Right forelimb (tissue), 1 donor: ENCODE measurements at places on chromosomes 13 and 19.

GRCh38 chr13:109000207-109000606, 370.8 kb downstream of the MYO16 start:
- DNase-seq: no peak

- no peak for DNase-seq
Observed at GRCh38 chr13:103812558-103812957, 746.3 kb upstream of the SLC10A2 start.

- no peak for DNase-seq
Observed at GRCh38 chr19:33910922-33911321, 114.3 kb downstream of the KCTD15 start.

- DNase-seq: no peak
Observed at GRCh38 chr19:44803442-44804428, 5.2 kb upstream of the BCAM start.

- no peak for DNase-seq
Observed at GRCh38 chr13:78779608-78780007, 120.7 kb upstream of the OBI1 start.

DNA sequence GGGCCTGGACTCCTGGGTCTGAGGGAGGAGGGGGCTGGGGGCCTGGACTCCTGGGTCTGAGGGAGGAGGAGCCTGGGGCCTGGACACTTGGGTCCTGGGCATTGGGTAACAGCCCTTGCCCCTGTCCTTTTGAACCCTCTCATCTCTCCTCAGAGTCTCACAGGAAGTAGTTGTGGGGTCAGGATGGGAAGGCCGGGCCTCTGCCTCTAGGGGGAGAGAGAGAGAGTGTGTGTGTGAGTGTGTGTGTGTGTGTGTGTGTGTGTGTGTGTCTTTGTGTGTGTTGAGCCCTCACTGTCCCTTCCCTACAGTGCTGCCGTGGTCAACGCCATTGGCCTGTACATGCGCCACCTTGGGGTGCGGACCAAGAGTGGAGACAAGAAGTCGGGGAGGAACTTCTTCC, 10.9 kb downstream of the ARHGEF1 start:
- DNase-seq: no peak

DNA sequence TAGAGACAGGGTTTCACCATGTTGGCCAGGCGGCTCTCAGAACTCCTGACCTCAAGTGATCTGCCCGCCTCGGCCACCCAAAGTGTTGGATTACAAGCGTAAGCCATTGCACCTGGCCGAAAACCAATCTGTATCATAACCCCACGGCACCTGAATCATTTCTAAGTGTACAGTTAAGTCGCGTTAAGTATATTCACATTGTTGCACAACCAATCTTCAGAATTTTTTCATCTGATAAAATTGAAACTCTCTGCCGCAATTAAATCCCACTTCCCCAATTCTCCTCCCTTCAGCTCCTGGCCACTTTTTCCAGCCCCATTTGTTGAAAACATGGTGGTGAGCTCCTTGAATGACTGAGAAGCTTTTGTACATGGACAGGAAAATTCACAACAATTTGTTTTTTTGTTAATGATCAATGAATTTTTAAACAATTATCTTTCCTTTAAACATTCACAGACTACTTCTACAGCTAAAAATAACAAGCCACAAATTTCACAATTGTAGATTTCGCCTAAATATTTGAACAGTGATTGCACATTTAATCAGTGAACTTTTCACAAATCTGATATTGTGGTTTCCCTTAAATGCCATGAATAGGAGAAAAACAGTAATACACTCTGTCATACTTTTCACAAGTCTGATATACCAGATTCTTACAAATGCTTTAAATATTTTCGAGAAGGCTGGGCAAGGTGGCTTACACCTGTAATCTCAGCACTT, 13.8 kb downstream of the FGF21 start:
- no peak for DNase-seq

DNA sequence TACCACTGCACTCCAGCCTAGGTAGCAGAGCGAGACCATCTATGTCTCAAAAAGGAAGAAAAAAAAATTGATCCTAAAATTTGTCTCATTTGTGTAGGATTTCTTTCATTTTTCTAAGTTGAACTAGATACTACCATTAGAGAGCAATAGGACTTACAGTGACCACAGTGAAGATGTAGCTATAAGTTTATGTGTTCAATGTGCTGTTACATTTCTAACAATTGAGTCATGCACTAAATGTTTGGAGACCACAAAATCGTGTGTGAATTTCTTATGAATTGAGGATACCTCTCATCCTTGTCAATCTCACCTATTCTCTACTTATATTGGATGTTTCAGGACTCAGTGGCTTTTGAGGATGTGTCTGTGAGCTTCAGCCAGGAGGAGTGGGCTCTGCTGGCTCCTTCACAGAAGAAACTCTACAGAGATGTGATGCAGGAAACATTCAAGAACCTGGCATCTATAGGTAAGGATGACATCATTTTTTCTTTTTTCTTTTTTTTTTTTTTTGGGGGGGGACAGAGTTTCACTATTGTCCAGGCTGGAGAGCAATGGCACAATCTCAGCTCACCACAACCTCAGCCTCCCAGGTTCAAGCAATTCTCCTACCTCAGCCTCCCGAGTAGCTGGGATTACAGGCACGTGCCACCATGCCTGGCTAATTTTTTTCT, 12.8 kb downstream of the ZNF791 start:
- no peak for DNase-seq

DNA sequence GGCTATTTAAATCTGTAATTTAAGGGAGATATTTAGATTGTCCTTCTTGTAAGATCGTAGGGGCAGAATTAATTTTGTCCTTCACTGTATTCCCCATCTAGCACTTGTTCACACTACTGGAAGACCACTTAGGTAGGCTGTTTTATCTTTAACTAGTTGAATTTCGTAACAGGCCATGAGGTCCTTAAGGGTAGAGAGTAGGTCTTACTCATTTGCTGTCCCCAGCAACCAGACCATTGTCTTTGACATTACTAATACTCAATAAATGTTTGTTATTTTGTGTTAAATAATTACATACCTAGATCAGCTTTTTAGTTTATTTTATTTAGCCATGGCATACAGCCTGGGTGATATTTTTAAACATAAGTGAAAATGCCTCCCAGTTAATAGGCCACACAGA, 177.1 kb downstream of the PCCA start:
- DNase-seq: no peak

- DNase-seq: no peak
Observed at GRCh38 chr19:32407004-32407992, 1.7 kb downstream of the DPY19L3 start.

- DNase-seq: no peak
Observed at GRCh38 chr19:11251650-11252314, 10.5 kb downstream of the DOCK6 start.

DNA sequence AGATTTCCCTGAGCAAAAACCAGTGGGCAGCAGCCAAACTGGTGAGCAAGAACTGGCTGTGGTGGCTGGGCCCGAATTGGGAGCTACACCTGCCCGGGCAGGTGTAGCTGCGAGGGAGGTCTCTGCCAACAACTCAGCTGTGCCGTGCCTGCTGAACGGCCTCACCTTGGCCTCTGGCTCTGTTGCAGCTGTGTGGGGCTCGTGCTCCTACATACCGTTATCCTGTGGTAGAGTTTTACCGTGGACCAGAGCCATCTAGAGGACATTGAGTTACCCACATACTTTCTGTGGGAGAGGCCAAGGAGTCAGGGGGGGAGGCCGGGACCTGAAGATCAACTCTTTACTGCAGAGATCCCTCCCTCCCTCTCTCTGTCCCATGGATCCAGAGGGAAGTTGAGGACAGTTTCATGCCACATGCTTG, 113.2 kb downstream of the TM9SF2 start:
- DNase-seq: no peak

GRCh38 chr13:39335721-39336120, 267.3 kb downstream of the LHFPL6 start:
- no peak for DNase-seq

GRCh38 chr19:572743-573518, 535 bp downstream of the BSG start:
- peak; percentile 67 for DNase-seq

GRCh38 chr13:101341464-101341863, 74.8 kb downstream of the NALCN start:
- DNase-seq: no peak

DNA sequence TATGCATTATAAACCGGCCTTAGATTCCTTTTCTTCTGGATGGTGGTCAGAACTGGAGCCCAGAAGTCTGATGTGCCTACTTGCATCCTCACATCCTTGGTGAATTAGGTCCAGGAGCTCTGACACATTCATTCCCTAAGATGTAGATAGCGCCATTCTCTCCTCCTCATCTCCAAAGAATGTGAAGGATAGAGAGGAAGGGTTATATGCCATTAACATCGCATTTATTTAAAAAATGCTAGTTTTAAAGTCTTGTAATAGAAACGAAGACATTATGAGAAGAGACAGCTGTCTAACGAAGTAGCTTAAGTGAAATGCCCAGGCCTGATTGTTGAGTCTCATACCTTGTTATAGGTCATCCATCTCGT, 9.7 kb downstream of the MBNL2 start:
- no peak for DNase-seq

GRCh38 chr19:16462757-16463250, 9.0 kb downstream of the EPS15L1 start:
- no peak for DNase-seq

GRCh38 chr13:74452176-74452575, 318.0 kb upstream of the KLF12 start:
- no peak for DNase-seq

GRCh38 chr13:27424246-27425157, at the start of gene GTF3A:
Gene GTF3A, plus strand, starts transcription at chr13:27424619.
- peak; percentile 93 for DNase-seq

DNA sequence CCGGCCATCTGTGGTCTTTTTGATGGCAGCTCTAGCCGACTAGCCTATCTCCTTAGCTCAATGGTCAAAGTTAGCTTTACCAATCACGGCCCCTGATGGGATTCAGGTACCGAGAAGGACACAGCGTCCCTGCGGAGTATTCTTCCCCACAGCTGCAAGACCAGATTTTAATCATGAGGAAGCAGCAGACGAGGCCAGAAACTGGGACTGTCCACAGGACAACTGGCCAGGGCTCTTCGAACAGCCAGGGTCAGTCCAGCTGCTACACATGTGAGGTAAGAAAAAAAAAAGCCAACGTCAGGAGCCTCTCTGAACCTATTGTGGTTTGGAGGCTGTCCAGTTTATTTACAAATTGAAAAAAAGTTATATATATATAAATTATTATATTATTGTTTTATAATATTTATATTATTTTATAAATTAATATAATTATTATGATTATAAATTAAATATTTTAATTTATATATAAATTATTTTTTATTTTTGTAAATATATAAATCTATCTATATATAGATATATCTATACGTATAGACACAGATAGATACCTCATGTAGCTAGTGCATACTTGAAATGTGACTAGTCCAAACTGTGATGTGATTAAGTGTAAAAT, 10.8 kb downstream of the RINL start:
- DNase-seq: no peak

DNA sequence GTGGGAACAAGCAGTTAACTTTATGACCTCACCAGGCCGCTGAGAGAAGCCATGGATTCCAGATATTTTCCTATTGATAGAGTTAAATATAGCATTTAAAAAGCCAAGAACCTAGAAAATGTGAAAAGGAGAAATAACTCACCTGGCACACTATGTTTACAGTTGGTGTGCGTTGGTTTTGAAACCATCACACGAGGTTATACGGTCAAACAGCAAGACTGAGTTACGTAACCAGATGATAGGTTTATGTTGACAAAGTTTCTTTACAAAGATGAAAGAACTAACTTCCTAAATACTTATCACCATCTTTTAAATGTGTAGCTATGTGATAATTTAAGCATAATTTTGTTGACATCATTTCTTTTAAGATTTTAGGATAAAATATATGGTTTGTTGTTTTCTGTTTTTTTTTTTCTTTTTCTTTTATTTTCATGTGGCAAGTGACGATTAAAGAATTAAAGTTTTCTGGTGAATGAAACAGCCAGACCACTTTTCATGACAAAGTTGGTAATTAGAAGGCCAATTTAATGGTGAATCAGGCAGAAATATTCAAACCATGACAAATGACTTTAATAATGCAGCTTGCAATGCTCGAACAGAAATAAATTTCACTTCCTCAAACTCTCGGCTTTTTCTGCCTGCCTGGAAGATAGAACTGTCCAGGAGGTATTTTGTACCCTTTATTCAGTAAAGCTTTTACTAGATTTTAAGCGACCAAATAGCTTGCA, 339.1 kb upstream of the OBI1 start:
- no peak for DNase-seq

DNA sequence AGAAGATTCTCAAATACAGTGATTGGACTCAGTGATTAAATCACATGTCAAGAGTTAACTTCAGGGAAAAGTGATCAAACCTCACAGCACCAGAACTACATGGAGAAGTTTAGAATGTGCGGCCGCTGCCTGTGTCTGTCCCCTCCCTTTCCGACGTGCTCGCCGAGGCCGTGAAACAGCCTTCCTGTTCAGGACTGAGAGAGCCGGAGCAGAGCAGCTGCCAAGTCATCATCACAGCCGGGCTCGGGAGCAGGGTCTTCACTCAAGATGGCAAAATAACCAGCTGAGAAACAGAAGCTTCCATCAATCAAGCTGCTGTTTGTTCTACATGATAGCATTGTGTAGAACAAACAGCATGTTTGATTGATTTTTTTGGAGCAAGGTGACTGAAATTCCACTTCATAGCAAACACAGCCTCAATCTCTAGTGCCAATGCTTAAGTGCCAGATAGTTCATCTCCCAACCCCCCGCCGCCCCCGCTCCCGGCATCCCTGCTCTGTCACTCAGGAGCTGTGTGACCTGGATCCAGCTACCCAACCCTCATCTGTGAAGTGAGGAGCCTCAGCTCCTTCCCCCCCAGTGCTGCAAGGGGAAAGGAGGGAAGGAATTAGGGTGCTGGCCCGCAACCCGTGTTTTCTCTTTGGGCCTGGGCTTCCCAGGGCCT, 70.6 kb downstream of the HSPH1 start:
- DNase-seq: peak; percentile 57

DNA sequence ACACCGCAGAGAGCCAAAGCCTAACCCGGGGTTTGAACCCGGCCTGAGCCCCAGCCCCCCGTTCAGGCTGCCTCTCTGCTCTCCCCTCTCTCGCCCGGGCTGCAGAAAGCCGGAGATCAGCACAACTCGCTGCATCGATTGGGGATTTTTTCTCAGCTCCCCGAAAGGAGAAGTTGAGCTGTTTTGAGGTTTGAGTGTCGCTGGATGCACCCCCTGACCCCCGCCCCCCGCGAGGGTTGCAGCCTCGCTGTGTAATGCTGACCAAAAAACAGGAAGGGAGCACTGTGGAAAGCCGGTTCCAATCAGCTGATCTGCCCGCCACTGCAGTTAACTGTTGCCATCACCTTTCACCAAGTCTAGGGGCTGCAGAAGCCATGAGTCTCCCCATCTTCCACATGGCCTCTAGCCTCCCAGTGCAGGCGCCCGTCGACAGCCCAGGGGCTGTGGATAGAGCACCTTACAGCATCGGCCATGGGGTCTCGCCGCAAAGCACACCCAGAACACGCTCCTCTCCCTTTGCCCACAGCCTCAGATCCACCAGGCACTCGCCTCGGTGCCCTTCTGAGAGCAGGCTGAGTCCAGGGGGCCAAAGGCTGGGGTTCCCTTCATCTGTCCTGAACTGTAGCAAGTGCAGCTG, 34.5 kb downstream of the MYO9B start:
- no peak for DNase-seq

- no peak for DNase-seq
Observed at GRCh38 chr19:16795731-16796130, 33.5 kb upstream of the SIN3B start.

- no peak for DNase-seq
Observed at GRCh38 chr19:48714759-48715675, 4.5 kb downstream of the MAMSTR start.

GRCh38 chr19:4744451-4745174, 21.0 kb upstream of the DPP9 start:
- DNase-seq: no peak
